ENCODE measurements at places on chromosomes 7 and 10.

GRCh38 chr10:78175444-78176015, 141.9 kb downstream of the RPS24 start:
- ATAC-seq, result no peak

DNA sequence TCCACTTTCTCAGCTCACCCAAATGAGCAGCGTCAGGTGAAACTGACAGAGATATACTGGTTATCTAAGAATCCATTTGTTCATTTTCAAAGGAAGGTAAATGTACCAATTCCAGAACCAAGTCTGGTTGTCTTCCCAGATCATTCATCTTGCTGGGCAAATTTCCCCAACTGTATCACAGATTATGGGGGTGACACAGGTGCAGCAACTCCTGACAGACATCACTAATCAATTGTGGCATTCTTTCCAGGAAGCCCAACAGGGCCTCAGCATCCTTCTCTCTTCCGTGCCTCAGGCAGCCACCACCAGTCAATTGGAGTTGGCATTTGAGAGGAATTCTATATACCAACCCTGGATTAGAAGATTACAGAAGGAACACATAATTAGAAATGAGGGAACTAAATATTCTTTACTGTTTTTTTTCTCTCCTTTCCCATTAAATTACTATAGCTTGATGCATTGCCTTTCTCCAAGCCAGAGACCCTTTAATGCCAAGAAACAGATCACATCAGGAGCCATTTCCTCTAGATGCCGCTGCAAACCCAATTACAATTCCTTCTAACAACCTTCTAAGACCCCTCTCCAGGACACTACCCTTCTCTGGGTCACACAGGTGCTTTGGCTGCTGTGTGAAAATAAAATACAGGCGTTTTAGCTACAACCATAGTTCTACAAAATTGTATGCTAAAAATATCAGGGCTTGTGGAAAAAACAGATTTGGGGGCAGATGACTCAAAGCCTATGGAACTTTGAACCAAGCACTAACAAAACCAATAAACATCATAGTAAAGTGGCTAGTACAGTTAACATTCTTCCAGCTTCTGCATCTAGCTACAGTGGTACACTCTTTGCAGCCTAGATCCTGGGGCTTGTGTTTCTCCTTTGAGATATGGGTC, 291.6 kb downstream of the RNLS start:
- no peak for ATAC-seq

GRCh38 chr7:94323844-94324243, 70.9 kb upstream of the COL1A2 start:
- ATAC-seq, result no peak

DNA sequence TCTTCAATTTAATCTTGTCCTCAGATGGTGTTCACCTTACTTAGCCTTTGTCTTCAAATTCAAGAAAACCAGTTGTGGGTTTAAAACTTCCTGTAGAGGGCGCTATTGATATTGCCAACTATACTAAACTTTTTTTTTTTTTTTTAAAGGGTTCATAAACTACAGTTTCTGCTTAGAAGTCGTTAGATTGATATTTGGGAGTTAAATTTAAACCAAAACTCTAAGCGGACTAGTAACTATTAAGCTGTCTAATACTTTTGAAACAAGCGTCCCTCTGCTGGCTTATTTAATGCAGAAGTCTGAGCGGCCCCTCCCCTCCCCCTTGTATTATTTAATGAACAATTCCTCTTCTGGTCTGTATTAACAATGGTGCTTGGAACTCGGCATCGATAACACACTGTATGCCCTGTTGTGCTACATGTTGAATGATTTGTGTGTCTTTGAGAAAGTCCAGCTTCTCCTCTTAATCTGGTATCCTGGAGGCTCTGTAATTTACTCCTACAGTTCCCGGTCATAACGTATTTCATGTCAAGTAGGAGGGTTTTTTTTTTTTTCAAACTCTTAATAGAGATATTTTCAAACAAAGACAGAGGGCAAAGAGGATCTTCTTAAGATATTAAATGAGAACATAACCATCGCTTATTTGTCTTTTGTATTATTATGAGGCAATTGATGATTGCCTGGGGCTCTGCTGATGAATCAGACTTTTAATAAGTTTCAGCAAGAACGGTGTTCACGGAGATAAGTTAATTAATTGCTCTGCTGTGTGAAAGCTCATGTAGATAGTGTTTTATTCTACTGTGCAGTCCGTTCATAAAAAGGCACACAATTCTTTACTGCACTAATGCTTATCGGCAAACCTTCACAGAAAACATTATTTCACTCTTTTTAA, 22.6 kb upstream of the CREB5 start:
- ATAC-seq, result no peak

- peak; percentile 96 for ATAC-seq
Measured at GRCh38 chr7:21338728-21339164, 89.1 kb upstream of the SP4 start.

DNA sequence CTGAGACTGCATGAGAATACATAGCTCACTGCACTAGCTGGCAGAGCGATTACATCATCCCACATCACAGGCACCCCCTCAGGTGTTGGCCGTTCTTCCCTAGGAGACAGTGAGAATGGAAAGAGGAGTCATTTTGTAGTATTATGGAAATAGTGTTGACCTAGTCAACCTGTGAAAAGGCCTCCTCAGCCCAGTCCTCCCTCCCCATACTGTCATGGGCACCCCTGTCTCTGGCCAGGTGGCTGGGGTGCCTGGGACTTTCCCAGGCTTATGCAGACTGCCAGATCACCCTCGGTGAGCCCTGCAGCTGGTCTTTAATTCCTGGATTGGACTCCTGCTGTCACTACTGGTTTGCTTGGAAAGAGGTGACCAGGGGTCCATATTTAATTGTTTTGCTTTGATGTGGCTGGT, 4.0 kb downstream of the INPP5A start:
- no peak for ATAC-seq

GRCh38 chr10:87818505-87819288, 671 bp upstream of the ATAD1 start:
- ATAC-seq, result peak; percentile 83

GRCh38 chr7:138345567-138345966, 114.5 kb upstream of the TRIM24 start:
- ATAC-seq, result no peak

- ATAC-seq, result no peak
Measured at GRCh38 chr10:86192691-86193090, 173.9 kb downstream of the GRID1 start.
